ENCODE measurements at places on chromosomes 2 and 18.
A peak's percentile ranks its signal among the peaks of the same experiment; 100 is the strongest.

GRCh38 chr2:28185153-28185552 lies 207.5 kb upstream of the FOSL2 start:
- no peak for DNase-seq

DNA sequence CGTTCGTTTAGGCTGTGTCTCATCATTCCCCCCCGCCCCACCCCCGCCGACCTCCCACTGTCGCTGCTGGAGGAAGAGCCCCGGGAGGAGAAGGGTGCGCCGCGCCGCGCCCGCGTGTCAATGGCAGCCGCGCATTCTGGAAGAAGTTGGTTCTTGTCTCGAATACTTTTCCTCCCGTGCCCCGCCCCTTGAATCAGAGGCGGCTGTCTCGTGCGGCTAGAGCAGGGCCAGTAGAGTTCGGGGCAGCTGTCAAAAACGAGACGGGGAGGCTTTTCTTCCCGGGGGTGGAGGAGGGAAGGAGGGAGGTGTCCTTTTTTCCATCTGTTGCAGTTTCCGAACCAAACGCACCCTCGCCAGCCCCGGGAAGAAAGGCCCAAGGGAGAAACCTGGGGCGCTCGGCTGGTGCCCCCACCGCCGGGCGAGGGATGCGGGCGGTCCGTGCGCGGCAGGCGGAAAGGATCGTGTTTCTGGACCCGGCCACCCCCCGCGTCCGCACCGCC lies 410 bp upstream of the TGIF1 start:
- no peak for DNase-seq

DNA sequence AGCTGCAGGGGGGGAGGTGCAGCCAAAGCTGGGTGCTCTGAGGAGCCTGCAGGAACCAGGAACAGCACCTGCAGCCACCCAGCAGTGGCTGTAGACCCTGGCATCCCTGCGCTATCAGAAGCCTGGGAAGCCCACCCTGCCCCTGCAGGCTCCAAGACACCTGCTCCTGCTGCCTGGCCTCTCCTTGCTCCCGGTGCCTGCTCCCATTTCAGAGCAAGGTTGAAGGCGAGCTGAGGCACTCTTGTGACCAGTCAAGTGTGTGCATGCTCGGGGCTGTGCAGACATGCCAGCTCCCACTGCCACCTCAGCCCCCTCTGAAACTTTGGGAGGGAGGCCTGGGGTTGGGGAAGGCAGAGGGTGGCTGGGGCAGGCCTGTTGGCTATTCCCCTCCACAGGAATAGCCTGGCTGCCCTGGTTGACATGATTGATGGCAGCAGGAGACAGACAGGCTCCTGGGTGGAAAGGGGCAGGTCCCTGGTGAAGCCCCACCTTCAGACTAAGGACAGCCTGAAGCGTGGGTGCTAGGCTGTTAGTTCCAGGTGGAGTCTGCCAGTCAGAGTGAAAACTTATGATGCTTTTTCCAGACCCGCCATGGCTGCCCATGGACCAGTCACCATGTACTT lies 151.4 kb downstream of the MBD5 start:
- no peak for DNase-seq

- DNase-seq: peak; percentile 98
Observed at GRCh38 chr2:64932371-64933216, 56.6 kb upstream of the SLC1A4 start.

GRCh38 chr2:200005675-200006074 lies 50.3 kb downstream of the MAIP1 start:
- DNase-seq: no peak

- DNase-seq: no peak
Observed at GRCh38 chr2:172109256-172109987, 6.7 kb upstream of the DLX2 start.

GRCh38 chr18:55778788-55779690 lies 191.0 kb upstream of the TCF4 start:
- DNase-seq: no peak

DNA sequence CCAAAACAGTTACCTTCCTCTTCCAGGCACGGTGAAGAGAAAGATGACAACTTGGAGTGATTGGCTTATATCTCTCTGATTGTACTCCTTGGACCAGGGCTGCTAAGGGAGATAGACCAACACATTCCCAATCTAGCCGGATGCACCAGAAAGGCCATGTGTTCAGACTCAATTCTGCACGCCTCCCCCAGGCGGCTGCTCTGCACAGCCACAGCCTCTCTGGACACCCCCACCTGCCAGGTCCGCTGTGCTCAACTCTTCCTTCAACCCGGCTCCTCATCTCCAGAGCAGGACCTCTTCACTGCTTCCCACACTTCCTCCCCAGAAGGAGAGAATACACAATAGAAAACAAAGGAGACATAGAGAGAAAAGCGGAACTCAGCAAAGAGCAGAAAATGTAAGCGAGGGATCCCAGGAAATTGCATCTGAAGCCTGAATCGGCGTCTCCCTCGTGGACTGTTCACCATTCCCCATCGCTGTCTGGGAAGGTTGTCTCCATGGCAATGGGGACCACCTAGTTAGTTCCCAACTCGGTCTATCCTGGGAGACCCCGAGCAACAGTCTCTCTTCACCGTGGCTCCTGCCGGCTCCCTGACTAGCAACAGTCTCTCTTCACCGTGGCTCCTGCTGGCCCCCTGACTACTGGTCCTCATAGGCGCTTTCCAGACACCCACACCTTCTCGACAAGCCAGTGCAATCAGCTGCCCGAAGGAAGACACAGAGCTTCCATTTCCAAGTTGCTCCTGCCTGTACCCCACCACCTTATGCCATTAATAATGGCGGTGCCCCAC lies 361.7 kb upstream of the MYT1L start:
- DNase-seq: no peak

GRCh38 chr18:2656237-2656980 lies 883 bp downstream of the SMCHD1 start:
- DNase-seq: no peak

DNA sequence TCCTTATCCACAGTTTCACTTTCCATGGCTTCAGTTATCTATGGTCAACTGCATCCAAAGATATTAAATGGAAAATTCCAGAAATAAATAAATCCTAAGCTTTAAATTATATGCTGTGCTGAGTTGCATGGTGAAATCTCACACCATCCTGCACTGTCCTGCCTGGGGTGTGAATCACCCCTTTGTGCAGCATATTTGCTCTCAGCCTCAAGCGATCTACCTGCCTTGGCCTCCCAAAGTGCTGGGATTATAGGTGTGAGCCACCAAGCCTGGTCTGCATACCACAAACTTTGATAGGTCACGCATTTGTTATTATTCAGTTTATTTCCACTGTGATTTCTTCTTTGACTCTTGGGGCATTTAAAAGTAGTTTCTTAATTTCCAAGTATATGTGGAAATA lies 117.2 kb downstream of the SPIRE1 start:
- no peak for DNase-seq

- no peak for DNase-seq
Observed at GRCh38 chr2:131077182-131077846, 15.9 kb downstream of the FAM168B start.

- no peak for DNase-seq
Observed at GRCh38 chr2:15943378-15944280, 3.3 kb downstream of the MYCN start.

All from GM12878 (cell line).